ENCODE measurements at places on chromosomes 5 and 9.

DNA sequence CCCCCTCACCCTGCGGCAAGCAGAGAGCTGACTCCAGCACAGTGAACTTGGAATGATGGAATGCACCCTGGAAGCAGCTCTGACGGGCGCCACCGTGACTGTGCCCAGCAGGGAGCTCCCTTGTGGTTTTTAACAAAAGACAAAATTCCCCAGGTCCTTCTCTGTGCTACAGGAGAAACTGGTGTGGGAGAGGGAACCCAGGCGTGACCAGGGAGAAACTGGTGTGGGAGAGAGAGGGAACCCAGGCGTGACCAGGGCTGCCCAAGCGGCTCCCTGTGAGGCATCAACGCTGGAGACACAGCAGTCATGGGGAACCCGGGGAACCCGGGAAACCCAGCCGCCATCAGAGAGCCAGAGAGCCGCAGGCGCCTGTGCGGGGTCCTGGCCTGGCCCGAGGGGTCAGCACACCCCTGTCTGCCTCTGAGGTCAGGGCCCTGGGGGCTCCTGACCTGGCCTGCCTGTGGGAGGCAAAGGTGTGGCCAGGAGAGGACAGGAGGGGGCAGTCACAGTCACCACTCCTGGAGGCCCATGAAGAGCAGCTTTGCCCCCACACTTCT, 3.1 kb upstream of the AHRR start:
- DNase-seq, result no peak

GRCh38 chr5:96687080-96687479, 24.9 kb downstream of the CAST start:
- no peak for DNase-seq

- no peak for DNase-seq
Observed at GRCh38 chr5:147321569-147321968, 86.7 kb downstream of the STK32A start.

DNA sequence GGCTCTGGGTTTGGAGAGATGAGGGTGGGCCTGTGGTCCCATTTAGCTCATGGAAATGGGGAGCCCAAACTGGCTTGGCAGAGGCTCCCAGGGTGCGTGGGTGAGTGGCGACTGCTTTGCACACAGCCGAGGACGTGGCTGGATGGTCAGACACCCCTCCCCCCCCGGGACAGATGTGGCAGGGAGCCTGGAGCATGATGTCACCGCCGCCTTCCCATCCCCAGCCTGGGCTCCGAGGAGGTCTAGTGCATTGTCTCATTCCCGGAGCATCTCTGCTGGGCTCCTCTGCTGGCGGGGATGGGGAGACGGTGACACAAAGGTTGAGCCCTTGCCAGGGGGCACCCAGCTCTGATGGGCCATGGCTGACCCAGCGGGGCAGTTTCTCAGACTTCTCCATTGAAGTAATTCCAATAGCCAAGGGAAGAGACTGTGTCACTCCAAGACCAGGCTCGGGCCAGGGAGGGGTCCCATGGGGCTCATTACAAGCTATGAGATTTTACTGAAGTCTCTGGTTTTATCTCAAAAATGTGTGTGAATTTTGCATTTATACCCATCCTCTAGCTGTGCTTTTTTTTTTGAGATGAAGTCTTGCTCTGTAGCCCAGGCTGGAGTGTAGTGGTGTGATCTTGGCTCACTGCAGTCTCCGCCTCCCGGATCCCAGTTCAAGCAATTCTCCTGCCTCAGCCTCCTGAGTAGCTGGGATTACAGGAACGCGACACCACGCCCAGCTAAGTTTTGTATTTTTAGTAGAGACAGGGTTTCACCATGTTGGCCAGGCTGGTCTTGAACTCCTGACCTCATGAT, 36.1 kb downstream of the HMCN2 start:
- no peak for DNase-seq

DNA sequence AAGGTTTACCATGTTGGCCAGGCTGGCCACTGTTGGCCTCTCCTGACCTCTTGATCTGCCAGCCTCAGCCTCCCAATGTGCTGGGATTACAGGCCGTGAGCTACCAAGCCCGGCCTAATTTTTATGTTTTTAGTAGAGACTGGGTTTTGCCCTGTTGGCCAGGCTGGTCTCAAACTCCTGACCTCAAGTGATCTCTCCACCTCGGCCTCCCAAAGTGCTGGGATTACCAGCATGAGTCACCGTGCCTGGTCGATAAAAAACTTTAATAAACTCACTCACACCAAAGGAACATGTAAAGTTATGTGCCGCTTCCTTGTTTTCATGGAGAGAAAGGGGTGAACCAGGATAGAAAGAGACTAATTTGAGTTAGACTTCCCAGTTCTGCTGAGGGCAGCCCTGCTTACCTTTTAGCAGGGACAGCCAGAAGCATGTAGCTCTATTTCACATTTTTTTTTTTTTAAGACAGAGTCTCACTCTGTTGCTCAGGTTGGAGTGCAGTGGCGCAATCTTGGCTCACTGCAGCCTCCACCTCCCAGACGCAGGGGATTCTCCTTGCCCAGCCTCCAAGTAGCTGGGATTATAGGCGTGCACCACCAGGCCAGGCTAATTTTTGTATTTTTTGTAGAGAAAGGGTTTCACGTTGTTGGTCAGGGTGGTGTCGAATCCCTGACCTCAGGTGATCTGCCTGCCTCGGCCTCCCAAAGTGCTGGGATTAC, 11.4 kb upstream of the HAUS6 start:
- DNase-seq, result no peak

DNA sequence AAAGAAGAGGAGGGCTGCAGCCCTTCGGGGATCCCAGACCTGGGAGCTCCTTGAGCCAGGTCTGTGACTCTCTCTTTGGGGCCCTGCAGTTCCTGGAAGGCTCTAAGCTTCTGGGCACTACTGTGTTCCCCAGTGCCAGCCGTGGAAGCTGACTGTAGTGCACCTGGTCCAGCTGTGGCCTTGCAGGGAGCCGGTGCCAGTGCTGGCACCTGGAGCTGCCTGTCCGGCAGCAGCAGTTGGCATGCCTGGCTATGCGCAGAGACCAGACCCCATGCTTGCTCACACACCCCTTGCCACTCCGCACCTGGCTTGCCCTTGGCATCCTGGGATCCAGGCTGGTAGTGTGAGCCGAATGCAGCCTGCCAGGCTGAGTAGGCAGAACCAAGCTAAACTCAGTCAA, 91.0 kb upstream of the PUM3 start:
- DNase-seq, result no peak

- no peak for DNase-seq
Observed at GRCh38 chr5:141149812-141150211, at the start of gene PCDHB6. TSS of gene PCDHB6 (plus strand) at chr5:141150057. CDS start at chr5:141150258, 201 bp downstream.

GRCh38 chr9:117526674-117527073, 111.8 kb upstream of the ASTN2 start:
- no peak for DNase-seq

DNA sequence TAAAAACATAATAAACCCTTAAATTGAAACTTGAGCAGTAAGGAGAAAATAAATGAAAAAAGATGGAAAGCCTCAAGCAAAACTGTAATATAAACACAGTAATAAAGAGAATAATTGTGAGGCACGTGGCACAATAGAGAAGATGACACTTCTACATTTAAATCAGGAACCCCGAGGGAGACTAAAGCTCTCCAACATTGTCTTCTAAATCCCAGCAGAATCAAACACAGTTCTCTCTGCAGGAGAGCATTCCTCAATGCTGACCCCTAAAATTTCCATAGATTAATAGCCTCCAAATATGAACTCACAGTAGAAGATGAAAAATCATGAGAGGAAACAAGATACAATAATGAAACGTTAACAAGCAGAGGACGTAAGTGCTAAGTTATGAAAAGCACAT, 721.2 kb upstream of the COX7C start:
- DNase-seq, result no peak

DNA sequence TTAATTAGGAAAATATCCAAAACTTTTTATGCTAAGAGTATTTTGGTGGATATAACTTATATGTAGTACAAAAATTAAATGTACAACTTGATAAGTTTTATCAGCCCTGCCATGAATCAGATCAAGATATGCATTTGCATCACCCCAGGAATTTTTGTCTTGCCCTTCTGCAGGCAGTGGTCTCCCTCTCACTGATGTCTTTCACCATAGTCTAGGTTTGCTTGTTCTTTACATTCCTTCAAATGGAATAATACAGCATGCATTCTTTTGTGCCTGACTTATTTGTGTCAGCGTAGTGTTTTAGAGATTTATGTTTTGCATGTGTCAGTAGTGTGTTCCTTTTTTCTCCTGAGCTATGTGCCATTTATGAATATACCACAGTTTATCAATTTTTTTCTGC, 36.4 kb downstream of the RNF180 start:
- DNase-seq, result no peak

DNA sequence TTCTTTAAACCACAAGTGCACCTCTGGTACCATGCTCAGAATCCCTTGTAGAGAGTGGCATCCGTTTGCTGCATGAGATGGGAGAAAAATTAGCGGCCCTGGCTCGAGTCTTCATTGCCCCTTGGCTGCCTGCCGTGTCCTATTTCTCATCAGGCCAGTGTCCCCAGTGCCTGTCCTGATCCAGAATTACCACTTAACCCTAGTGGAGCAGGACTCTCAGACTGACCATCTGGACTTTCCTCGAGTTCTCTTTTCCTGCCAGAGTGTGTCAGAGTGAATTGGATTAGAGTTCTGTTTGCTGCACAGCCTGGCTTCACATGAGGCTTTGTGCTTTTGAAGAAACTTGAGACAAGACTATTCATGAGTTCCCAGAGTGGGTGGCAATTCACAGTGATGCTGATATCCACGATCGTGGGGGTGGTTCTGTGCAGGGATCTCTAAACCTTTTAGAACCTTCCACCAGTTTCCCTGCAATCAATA, 92.6 kb downstream of the C9orf152 start:
- no peak for DNase-seq

- DNase-seq, result no peak
Observed at GRCh38 chr9:110797611-110798010, 129.0 kb downstream of the MUSK start.

- DNase-seq, result no peak
Observed at GRCh38 chr5:175344331-175345195, 99.4 kb downstream of the DRD1 start.

GRCh38 chr5:96794757-96795156, 13.0 kb downstream of the ERAP1 start:
- no peak for DNase-seq

DNA sequence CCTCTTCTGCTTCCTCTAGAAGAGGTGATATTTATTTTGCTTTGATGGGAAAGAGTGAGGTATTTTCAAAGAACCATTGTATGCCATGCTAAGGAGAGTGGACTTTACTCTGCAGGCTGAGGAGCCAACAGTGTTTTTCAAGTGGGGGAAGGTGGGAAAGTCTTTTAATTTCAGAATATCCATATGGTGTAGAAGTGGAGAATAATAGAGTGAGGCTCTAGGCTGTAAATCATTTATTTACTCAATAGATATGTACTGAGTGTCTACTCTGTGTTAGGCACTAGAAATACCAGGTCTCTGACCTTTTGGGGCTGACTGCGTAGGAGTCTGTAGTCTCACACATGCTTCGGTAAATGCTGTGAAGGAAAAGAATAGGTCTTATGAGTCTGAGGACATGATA, 30.7 kb upstream of the TENT2 start:
- no peak for DNase-seq

DNA sequence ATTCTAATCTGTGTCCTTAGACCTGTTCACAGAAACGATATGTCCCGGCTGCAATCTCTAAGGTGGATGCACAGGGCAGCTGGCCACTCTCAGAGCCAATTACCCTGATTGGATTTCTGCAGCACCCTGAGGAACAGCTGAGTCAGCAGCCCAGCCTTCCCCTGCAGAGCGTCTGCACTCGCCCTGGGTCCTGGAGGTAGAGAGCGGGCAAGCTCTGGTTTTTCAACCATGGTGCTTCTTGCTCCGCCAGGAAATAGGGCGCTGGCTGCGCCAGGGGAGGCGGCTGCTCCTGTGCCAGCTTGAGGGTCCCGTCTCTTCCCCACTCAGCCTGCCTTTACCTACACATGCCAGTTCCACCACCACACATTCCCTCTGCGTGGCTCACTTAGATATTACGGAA, 19.2 kb downstream of the NDUFS6 start:
- DNase-seq, result no peak

Measured in T-helper 22 cell (primary cell).